Memory B cell (primary cell): ENCODE measurements at places on chromosomes 7 and 10.
A peak's percentile ranks its signal among the peaks of the same experiment; 100 is the strongest.

DNA sequence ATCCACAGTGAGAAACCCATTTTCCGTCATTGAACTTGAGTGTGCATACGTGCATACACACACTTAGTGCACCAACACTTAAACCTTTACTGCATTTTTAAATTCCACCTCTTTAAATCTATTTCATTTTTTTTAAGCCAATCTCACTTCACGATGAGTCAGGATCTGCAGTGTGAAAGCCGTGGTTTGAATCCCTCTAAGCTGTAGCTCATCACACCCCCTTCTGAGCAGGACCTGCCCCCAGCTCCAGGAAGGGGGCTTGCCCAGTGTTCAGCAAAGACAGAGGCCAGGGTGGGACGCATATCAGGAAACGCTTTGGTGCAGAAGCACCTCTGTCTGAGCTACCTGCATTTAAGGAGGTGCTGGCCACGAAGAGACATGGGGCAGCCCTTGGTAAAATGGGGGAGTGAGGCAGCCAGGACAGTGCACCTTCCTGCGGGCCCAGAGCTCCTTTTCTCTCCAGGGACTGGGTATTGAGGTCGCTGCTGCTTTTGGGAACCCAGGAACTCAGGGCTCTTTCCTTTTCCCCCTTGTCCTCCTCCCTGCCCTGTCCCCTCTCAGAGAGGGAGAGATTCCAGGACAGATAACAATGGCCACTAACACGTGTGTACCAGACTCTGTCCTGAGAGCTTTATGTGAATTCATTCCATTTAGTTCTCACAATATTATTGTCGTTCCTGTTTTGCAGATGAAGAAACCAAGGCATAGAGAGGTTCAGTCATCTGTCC, 21.7 kb downstream of the ZNF316 start:
- no peak for DNase-seq
- H3K27me3 ChIP-seq = no peaks in the 10 kb centered on the region
- peaks cover 7% of the 10 kb centered on the region for H3K36me3 ChIP-seq
- no peak overlapping the region for H3K27ac ChIP-seq
- peaks cover 7% of the 10 kb centered on the region for H3K4me1 ChIP-seq

DNA sequence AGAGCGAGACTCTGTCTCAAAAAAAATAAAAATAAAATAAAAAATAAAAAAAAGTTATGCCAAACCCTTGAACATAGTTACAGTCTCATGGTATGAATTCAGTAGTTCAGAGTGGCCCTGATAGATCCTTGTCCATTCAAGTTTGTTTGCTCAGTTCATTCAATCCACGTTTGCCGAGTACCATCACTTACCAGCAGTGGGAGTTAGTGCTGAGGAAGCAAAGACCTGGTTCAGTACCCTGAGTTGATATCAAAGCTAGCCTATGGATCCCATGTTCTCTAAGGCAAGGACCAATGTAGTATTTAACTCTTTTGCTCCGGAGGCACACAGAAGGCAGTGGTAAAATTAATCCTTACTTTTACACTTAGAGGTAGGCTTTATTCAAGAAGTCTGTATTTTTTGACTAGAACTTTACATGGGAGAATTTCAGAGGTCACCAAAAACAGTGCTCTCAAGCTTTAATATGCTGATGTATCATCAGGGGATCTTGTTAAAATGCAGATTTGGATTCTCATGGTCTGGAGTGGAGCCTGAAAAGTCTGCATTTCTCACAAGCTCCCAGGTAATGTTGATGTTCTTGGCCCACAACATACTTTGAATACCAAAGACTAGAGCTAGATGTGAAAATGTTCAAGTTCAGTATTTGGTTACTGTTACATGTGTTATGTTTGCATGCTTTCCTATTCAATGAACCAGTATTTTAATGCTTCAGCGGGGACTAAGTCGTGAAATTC, 38.1 kb upstream of the HBP1 start:
- peaks cover 2% of the 10 kb centered on the region for H3K27me3 ChIP-seq
- H3K4me1 ChIP-seq = peaks cover 9% of the 10 kb centered on the region
- H3K27ac ChIP-seq = no peak overlapping the region
- no peak overlapping the region for H3K4me3 ChIP-seq
- no peaks in the 10 kb centered on the region for H3K36me3 ChIP-seq

- peaks cover 11% of the 10 kb centered on the region for H3K4me1 ChIP-seq
- no peaks in the 10 kb centered on the region for H3K36me3 ChIP-seq
- no peak overlapping the region for H3K27ac ChIP-seq
- no peak for DNase-seq
- peaks cover 15% of the 10 kb centered on the region for H3K27me3 ChIP-seq
Measured at GRCh38 chr10:132910901-132911785, 31.2 kb downstream of the CFAP46 start.

- peaks cover 3% of the 10 kb centered on the region for H3K4me1 ChIP-seq
- no peak overlapping the region for H3K27ac ChIP-seq
- no peaks in the 10 kb centered on the region for H3K36me3 ChIP-seq
- DNase-seq = no peak
- H3K4me3 ChIP-seq = no peak overlapping the region
Measured at GRCh38 chr7:18844735-18845134, 272.7 kb downstream of the TWIST1 start.

DNA sequence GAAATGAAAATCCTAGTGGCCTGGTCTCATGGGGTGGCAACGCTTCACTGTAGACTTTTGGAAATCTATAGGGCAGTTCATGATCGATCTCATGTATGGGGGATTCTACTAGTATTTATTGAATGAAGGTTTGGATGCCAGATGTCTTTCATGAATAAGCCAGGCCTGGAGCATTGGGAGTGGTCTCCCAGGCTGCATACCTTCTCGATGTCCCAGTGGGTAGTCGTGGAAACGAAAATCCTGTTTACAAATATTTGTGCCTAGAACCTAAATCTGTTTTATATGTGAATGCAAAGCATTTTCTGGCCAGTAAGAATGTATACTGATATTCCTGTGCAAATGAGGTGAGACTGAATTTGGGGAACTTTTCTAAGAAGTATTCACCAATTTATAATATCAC, 105.0 kb upstream of the C1QL3 start:
- no peak overlapping the region for H3K4me3 ChIP-seq
- peaks cover 44% of the 10 kb centered on the region for H3K36me3 ChIP-seq
- no peak for DNase-seq
- H3K4me1 ChIP-seq = no peaks in the 10 kb centered on the region
- no peak overlapping the region for H3K27ac ChIP-seq

GRCh38 chr10:99845837-99846382, 63.5 kb downstream of the ABCC2 start:
- peaks cover 2% of the 10 kb centered on the region for H3K36me3 ChIP-seq
- peaks cover 3% of the 10 kb centered on the region for H3K4me1 ChIP-seq
- peak; percentile 64 for DNase-seq

DNA sequence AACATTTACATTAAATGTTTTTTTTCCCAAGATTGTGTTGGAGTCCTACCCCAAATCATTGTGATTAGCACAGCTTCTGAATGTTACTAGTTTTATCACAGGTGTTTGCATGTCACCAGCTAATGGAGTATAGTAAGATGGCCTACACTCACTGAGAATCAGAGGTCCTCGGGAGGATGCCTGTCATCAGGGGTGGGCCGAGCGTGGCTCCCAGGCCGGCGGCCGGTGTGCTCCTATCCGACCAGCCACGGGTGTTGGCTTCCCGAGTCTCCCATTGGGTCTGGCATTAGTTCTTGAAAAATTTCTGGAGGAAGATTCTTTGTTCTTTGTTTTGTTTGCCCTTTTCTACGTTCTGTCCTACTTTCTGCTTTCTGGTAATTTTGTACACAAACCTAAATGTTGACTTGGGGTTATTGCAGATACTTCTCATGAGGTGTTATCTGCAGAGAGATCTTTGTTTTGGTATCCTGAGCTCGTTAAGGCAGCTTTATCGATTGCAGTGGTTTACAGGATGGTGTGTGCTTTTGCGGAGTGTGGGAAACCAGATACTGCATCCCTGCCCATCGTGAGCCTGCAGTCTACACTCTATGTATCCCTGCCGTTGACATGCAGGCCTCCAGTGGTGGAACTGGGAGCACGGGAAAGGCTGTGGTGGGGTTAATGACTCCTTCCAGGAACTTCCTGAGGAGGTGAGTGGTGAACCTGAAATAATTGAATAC, 67.3 kb upstream of the DNAJB6 start:
- peak overlapping the region; percentile 15 for H3K27ac ChIP-seq
- peaks cover 11% of the 10 kb centered on the region for H3K36me3 ChIP-seq
- H3K27me3 ChIP-seq = no peaks in the 10 kb centered on the region

- H3K36me3 ChIP-seq = peaks cover 3% of the 10 kb centered on the region
- H3K27me3 ChIP-seq = no peaks in the 10 kb centered on the region
- H3K4me1 ChIP-seq = peaks cover 58% of the 10 kb centered on the region
Measured at GRCh38 chr10:22620140-22620857, 94.1 kb downstream of the PIP4K2A start.

DNA sequence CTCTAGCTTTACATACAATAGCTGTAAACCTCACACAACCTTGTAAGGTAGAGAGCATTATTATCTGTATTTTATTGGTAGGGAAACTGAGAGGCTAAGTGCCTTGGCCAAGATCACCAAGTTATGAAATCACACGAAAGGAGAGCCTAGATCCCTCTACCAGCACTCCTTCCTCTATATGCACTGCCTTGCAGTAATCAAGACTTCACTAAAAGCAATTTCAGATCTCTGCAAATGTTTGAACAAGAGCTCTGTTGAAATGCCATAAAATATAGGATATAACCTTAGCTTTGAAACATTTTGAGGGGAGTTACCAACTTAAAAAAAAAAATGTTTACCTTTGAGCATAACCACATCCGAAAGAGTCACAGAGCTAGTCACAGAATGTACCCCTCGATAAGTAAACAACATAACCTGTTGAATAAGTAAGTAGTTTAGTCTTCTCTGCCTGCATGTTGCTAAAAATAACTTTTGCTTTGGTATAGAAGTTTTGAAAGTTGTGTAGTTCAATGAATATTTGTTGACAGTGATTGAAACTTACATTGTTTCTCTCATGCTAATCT, 709.4 kb downstream of the AUTS2 start:
- H3K4me1 ChIP-seq = no peaks in the 10 kb centered on the region
- DNase-seq = no peak
- no peaks in the 10 kb centered on the region for H3K27me3 ChIP-seq
- H3K4me3 ChIP-seq = no peak overlapping the region
- peaks cover 8% of the 10 kb centered on the region for H3K36me3 ChIP-seq

DNA sequence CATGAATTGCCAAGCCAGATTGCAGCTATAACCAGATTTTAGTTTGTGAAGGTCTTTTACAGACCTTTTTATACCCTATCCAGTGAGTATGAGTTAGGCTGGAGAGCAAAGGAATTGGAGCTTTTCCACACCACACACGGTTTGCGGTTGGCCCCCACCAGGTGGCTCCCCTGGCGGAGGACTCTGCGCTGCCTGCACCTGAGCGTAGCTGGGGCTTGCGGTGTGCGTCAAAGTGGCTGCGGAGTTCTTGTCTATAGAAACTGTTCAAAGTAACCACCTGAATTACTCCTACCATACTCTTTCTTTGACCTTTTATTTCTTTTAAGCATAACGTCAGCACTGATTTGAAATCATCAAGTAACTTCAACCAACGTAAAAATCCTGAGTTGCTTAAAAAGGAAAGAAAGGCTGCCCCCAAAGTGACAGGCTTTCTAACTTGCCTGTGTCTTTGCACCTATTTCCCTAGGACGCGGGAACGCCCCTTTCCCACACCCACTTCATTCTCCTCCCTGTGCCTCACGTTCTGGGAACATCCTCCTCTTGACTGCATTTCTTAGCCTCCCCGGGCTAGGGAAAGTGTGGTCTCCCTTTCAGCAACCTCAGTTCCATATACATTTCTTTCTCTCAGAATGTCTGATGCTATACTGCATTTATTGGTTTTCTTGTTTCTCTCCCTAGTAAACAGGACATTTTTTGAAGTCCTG, 47.6 kb upstream of the TMEM72 start:
- H3K4me3 ChIP-seq = peak overlapping the region; percentile 86
- no peak for DNase-seq
- peaks cover 12% of the 10 kb centered on the region for H3K4me1 ChIP-seq
- H3K27me3 ChIP-seq = peaks cover 22% of the 10 kb centered on the region
- no peaks in the 10 kb centered on the region for H3K36me3 ChIP-seq
- H3K27ac ChIP-seq = no peak overlapping the region

- no peaks in the 10 kb centered on the region for H3K4me1 ChIP-seq
- H3K27ac ChIP-seq = no peak overlapping the region
Measured at GRCh38 chr10:8315619-8316021, 261.1 kb downstream of the GATA3 start.

DNA sequence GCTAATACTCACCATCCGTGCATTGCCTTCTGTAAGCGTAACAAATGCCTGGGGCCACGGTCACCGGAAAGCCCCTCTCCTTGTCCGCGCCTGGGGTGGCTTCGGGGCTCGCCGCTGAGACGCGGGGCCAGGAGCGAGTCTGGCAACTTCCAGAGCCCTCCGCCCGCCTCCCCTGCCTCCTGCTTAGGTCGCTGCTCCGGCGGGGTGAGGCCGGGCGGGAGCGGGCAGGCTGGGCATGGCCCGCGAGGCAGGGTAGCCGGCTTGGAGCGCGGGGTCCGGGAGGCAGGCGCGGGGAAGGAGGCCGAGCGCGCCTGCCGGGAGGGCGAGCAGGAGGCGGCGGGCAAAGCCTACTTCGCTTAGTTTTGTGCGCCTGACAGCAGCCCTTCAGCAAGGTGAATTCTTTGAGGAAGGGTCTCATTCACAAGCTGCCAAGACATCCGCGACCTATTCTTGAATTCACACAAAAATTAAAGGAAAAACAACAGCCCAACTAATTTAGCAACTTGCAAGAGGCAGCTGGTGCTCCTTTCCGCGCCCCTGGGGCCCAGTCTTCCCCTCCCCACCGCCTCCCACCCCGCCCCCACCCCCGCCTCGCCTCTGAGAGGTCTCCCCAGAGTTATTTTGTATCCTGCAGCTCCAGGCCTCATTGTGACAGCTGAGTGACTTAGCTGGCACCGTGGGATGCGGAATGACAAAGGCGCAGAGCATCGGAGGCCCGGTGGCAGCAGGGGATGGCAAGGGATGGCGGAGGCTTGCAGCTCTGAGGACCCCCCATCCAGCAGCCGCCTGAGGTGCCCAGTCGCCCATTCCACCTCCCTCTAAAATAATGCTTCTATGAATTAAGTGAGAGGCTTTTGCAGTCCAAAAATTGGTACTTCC, 12.8 kb upstream of the KAT6B start:
- peaks cover 4% of the 10 kb centered on the region for H3K27me3 ChIP-seq
- no peak for DNase-seq
- no peak overlapping the region for H3K27ac ChIP-seq
- H3K4me1 ChIP-seq = peaks cover 3% of the 10 kb centered on the region

GRCh38 chr7:93920496-93921182, 896 bp upstream of the GNG11 start:
- H3K27me3 ChIP-seq = no peaks in the 10 kb centered on the region
- H3K4me3 ChIP-seq = no peak overlapping the region
- H3K36me3 ChIP-seq = no peaks in the 10 kb centered on the region
- H3K27ac ChIP-seq = no peak overlapping the region
- H3K4me1 ChIP-seq = peaks cover 8% of the 10 kb centered on the region
- DNase-seq = no peak

GRCh38 chr10:125009661-125010161, 67.8 kb downstream of the ZRANB1 start:
- no peak overlapping the region for H3K4me3 ChIP-seq
- H3K4me1 ChIP-seq = no peaks in the 10 kb centered on the region
- DNase-seq = no peak
- H3K27me3 ChIP-seq = no peaks in the 10 kb centered on the region
- no peak overlapping the region for H3K27ac ChIP-seq
- no peaks in the 10 kb centered on the region for H3K36me3 ChIP-seq

GRCh38 chr10:21078410-21079329, 181.6 kb upstream of the NEBL start:
- no peaks in the 10 kb centered on the region for H3K4me1 ChIP-seq
- H3K27ac ChIP-seq = no peak overlapping the region
- no peak overlapping the region for H3K4me3 ChIP-seq
- H3K27me3 ChIP-seq = peaks cover 4% of the 10 kb centered on the region
- no peaks in the 10 kb centered on the region for H3K36me3 ChIP-seq

GRCh38 chr10:120017733-120018417, 125.3 kb downstream of the SEC23IP start:
- H3K4me3 ChIP-seq = no peak overlapping the region
- H3K4me1 ChIP-seq = no peaks in the 10 kb centered on the region
- peaks cover 2% of the 10 kb centered on the region for H3K36me3 ChIP-seq
- H3K27me3 ChIP-seq = peaks cover 10% of the 10 kb centered on the region
